ENCODE measurements at places on chromosomes 5 and 9.

- no peak for DNase-seq
These were observed 12.9 kb upstream of the AJM1 start for GRCh38 chr9:136829412-136829811.

DNA sequence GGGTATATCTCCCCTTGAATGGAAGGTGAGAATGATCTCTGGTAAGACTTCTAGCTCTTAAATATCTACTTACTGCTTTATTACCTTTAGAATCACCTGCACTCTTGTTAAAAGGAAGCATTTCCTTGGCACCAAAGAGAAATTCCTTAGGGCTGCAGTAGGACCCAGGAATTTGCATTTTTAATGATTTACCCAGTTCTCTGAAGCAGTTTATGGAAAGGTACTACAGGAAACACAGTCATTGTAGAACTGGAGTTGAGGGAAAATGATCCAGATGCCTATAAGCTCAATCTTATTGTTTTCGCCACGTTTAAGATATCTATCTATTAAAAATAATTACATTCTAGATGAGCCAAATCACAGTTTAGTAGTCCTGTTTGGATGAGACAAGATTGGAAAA is 9.5 kb upstream of the C9 start:
- no peak for DNase-seq

GRCh38 chr5:107388141-107388861 is 282.4 kb downstream of the EFNA5 start:
- peak; percentile 30 for DNase-seq

- DNase-seq = no peak
These were observed 46.7 kb upstream of the SPATA31C2 start for GRCh38 chr9:88184976-88185375.

DNA sequence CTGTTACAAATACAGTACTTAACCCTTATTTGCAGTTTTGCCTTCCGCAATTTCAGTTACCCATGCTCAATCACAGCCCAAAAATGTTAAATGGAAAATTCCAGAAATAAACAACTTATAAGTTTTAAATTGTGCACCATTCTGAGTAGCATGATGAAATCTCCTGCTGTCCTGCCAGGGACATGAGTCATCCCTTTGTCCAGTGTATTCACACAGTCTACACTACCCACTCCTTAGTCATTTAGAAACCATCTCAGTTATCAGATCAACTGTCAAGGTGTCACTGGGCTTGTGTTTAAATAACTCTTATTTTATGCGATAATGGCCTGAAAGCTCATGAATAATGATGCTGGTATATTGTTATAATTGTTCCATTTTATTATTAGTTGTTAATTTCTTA is 95.8 kb downstream of the PLCXD3 start:
- DNase-seq = no peak
